ENCODE measurements at places on chromosomes 1 and 21.
A peak's percentile ranks its signal among the peaks of the same experiment; 100 is the strongest.

- DNase-seq = no peak
Observed at GRCh38 chr21:37917612-37918011, 1.4 kb upstream of the KCNJ6 start.

DNA sequence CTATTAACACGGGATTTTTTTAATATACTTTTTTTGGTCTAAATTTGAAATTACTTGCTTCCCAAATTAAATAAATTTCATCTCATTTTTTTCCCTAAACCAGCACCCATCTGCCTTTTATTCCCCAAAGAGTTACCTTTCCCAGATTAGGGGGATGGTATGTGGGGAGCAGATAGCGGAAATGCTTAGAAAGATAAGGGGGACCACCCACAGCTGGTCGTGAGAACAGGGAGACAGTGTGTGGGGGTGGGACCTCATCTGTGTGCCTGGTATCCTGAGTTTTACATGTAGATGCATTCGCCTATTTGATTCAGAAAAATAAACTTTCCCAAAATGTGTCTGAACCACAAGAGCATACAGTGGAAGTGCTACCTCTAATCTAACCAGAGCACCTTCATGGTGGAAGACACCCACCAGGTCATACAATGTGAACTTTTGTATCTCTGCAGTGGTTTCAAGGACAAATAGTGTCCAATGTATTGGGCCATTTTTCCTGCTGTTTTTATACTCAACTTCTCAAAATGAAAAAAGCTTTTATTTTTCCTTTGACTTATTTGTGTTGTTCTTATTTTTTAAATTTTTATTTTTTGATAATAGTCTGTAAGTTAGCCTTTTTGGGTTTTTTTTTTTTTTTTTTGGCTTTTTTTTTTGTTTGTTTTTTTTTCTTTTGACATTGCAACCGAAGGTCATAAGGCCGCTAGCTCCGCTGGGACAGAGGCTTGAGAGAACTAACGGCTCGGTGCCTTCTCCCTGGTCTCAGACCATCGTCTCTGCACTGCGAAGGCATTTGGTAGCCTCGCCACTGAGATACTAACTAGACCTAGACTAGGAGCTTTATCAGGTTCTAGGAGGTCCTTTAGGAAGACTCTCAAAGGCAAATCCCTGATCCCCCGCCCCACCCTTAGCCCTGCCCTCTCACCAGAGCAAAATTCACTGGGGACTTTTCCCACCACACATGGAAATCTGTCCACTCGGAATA lies 263.2 kb downstream of the TM2D1 start:
- DNase-seq = no peak

- no peak for DNase-seq
Observed at GRCh38 chr1:89310976-89311375, 38.3 kb upstream of the GBP5 start.

DNA sequence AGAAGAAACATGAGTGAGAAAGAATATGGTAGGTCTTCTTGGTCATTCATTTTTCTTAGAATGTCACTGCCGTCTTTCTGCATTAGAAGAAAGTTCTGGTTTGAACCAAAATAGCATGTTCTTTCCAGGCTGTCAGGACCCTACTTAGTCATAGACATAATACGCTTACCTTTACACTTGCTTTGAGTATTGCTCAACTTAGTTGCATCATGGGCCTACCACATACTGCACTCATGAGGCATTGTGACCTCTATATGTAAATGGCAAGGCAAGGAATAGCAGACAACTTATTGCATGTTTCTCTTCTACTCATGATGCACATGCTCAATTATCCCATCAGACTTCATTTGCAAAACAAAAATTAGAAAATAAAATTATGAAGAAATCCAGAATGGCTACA lies 415.0 kb downstream of the HLX start:
- no peak for DNase-seq

- DNase-seq = peak; percentile 77
Observed at GRCh38 chr1:7669559-7670311, 101.4 kb upstream of the VAMP3 start.

- DNase-seq = no peak
Observed at GRCh38 chr1:119375366-119375765, 6.8 kb downstream of the HAO2 start.

DNA sequence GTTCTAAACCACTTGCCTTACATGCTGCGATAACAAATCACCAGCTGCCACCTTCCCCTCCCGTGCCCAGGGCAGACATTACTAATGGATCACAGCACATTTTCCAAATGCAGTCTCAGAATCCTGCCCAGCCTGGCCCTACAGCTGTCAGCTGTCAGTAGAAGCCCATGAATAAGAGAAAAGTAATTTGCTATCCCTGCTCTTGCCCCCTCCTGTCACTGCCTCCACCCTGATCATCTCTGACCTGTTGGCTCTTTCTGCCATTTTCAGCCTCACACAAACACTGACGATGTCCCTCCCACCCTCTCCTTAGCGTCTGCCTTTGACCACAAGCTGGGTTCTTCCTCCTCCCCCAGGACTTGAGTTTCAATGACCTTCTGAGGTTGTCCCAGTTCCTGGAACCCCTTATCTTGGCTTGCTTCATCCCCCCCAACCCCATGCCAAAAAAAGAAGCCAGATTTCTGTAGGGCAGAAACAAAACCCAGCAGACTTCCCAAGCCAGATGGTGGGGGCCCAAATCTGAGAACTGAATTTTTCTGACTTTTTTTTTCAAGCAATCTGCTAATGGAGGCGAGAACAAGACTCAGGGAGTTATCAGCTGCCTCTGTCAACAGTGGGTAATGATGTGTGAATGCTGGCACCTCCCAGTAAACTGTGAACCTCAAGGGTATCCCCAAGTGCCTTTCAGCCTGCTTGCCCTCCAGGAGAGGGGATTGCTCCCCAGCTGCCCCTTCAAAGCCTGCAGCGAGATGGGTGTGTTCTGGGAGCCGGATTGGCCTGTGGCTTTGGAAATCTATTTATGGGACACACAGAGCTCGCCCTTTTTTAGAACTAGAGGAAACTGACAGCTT lies 216.5 kb upstream of the VAMP3 start:
- DNase-seq = no peak

GRCh38 chr1:228004331-228004855 lies 2.4 kb upstream of the WNT3A start:
- peak; percentile 92 for DNase-seq

DNA sequence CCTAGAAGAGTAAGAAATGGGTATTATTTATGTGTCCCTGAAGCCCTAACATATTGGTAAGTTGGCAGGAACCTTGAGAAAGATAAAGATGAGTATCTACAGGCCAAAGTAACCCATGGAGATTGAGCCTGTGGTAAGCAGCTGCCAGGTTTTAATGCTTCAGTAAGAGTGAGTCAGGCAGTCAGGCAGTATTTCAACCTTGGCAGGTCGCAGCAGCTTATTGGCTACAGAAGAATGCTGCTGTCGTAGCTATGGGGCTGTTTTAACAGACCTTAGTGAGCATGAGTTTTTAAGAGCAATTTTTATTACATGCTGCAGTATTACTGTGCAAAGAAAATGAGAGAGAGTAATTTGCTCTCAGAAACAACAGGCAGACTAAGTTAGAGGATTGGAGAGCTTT lies 10.3 kb upstream of the SLC30A10 start:
- DNase-seq = no peak

DNA sequence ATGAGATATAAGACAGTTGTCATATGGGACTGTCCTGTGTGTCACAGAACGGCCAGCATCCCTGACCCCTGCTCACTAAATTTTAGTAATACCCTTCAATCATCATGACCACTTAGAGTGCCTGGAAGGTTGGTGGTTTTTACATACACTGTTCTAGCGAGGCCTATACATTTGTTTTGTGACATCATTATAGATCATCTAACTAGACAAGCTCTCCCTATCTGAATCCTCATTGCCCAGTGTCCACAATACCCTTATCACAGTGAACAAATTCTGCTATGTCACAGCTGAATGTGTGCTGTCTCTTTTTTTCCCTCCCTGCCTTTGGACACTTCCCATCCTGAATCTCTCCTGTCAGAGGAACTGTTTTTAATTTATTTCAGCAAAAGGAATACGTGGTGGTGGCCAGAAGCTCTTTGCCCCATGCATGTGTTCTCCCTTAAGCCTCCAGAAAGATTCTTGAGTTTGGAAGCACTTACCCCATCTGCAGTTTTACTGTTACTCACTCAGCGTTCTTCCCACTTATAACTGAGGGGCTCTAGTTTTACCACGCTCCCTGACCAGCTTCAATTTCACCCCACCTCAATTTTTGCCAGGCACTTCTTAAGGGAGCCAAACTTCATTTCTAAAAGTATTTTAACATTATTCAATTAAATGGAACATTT lies 70.3 kb downstream of the OLFML2B start:
- DNase-seq = no peak

DNA sequence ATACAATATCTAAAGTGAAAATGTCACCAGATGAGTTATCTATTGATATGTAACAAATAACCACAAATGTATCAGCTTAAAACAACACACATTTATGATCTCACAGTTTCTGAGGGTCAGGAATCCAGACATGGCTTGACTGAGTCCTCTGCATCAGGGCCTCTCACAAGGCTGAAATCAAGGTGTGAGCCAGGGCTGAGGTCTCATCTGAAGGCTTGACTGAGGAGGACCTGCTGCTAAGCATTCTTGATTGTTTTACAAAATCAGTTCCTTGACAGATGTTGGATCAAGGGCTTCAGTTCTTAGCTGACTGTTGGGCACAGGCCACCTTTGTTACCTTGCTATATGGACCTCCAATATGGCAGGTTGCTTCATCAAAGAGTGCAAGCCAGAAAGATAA lies 483.7 kb downstream of the CAMTA1 start:
- no peak for DNase-seq

DNA sequence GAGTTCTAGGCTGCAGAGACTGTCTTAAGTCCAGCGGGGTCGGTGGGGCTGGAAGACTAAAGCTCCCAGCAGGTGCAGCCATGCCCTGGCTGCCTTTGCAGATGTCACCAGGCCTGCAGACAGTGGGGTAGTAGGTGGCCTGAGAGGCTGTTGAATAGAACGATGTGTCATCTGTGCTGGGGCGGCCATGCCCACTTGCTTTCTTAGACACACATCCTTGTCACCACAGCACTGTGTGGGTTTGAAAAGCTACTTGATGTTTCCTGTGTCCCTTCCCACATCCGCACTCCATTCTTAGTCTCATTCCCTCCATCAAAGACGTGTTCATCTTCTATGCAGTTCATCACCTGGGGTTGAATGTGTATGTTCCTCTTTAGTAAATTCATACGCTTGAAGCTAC lies 184.5 kb upstream of the TMEM51 start:
- no peak for DNase-seq

GRCh38 chr1:168867941-168868634 lies 139.1 kb upstream of the DPT start:
- no peak for DNase-seq

- no peak for DNase-seq
Observed at GRCh38 chr1:231220801-231221200, 20.2 kb upstream of the GNPAT start.

- no peak for DNase-seq
Observed at GRCh38 chr21:22250355-22250754, 1252.1 kb downstream of the NCAM2 start.

- no peak for DNase-seq
Observed at GRCh38 chr1:229951856-229952534, 115.0 kb upstream of the GALNT2 start.

DNA sequence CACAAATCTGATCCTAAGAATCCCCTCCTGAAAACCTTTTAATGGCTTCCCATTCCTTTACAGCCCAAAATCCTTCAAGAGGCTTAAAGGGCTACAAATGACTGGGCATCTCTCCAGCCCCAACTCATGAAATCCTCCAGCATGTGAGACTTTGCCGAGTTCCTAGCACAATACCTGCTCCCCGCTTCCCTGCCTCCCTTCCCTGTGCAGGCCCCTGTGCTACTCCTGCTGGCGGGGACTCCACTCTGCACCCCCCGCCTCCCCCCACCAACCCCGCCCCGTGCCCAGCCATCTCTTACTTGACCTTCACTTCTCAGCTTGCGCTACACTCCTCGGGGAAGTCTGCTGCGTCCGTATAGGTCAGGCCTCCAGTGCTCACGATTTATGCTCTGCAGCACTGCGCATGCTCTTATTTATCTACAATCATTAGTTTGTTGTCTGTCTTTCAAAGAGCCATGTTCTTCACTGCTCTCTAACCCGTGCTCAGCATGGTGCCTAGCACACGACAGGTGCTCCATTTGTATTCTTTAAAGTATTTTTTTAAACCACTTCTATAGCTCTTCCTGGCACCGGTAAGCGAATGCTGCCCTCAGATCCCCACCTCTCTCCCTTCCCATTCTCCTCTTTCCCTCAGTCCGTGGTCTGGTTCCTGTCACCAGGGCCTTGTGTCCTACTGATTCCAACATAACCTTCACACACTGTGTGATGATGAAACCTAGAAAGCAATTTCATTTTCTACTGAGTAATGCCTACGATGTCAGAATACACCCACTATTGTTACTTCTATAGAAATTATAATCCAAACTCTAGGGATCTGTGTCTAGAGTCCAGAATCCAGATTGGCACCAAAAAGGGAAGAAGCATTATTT lies 37.5 kb upstream of the PLA2G2C start:
- no peak for DNase-seq

- DNase-seq = no peak
Observed at GRCh38 chr1:164771619-164772361, 212.8 kb downstream of the PBX1 start.

- no peak for DNase-seq
Observed at GRCh38 chr1:171898941-171899340, 57.6 kb downstream of the DNM3 start.

- no peak for DNase-seq
Observed at GRCh38 chr1:168112673-168113305, 23.9 kb downstream of the GPR161 start.

DNA sequence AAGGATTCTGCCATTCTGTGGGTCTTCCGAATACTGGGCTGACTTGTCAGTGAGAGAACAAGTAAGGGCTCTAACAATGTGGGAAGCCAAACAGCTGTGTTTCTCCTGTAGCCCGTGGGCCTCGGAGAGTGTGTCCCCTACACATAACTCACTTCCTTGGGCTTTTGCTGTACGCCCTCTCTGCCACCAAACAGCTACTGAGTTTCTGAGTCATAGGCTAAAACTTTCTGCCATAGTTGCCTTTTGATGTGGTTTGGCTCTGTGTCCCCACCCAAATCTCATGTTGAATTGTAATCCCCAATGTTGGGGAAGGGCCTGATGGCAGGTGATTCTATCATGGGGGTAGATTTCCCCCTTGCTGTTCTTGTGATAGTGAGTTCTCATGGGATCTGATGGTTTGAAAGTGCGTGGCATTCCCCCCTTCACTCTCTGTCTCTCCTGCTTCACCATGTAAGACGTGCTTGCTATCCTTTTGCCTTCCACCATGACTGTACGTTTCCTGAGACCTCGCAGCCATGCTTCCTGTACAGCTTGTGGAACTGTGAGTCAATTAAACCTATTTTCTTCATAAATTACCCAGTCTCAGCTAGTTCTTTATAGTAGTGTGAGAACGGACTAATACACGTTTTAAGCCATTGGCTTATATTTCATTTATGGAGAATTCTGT lies 194.8 kb upstream of the HMCN1 start:
- no peak for DNase-seq

Measured in 8988T (cell line).